ENCODE measurements at places on chromosomes 16 and 17. TPM values are rescaled to one million over a fixed set of nuclear protein-coding genes. Genes with fewer than 3 reads are reported as not detected.

GRCh38 chr17:53721101-53721500 lies 101.6 kb upstream of the KIF2B start:
- no peak for DNase-seq

DNA sequence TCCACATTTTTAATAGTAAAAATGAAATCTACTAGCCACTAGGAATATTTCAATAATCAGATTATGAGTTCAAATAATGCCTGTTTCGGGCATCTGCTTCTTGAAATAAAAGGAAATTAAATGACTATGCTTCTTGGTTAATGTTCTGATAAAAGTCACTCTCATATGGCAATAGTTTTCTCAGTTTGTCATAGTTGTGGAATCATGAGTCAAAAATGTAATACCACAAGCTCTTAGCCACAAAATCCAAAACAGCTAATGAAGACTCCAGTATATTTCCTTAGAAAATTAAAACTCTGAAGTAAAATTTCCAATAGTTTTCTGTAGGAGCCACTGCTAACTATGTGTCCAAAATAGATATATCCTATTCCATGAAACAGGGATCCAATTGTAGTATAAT lies 676.3 kb upstream of the CDH8 start:
- no peak for DNase-seq

DNA sequence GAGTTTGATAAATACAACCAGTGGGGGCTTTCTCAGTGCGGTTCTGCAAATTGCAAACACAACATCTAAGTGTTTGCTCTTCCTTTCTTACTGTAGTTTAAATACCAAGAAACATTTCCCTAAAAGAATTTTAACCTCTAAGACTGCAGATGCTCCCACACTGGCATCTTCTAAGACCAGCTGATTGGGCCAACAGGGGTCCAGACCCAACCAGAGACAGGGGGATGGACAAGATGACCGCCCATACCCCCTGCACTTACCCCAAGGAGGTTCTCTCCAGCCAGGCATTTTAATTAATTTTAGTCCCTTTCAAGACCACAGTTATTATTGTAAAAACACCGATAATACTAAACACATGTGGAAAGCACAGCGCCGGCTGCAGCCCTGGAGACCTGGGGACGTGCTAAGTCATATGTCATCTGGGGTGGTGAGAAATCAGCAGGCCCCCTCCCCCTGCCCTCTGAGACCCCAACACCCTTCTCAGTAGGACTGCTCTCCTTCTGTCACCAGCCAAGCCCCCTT lies 242.3 kb downstream of the SOX9 start:
- no peak for DNase-seq

DNA sequence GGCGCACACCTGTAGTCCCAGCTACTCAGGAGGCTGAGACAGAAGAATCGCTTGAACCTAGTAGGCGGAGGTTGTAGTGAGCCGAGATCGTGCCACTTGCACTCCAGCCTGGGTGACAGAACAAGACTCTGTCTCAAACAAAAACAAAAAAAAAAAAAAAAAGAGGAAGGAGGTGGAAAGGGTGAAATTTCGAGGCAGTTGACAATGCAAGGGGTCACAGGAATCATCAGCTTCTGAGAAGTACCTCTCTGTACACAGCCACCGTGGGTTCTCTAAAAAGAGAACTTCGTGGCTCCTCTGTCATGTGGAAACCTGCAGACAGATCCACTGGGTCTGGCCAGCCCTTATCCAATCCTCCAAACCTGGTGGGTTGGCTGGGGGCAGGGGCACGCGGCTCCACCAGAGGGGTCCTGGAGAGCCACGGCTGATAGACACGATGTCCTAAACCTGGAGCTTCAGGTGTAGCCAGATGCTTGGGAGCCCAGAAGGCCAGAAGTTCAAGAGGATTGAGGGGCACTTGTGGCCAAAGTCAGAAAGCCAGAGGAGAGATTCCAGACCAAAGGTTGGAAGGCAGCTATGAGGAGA lies 540 bp upstream of the CD300LF start:
- no peak for DNase-seq

DNA sequence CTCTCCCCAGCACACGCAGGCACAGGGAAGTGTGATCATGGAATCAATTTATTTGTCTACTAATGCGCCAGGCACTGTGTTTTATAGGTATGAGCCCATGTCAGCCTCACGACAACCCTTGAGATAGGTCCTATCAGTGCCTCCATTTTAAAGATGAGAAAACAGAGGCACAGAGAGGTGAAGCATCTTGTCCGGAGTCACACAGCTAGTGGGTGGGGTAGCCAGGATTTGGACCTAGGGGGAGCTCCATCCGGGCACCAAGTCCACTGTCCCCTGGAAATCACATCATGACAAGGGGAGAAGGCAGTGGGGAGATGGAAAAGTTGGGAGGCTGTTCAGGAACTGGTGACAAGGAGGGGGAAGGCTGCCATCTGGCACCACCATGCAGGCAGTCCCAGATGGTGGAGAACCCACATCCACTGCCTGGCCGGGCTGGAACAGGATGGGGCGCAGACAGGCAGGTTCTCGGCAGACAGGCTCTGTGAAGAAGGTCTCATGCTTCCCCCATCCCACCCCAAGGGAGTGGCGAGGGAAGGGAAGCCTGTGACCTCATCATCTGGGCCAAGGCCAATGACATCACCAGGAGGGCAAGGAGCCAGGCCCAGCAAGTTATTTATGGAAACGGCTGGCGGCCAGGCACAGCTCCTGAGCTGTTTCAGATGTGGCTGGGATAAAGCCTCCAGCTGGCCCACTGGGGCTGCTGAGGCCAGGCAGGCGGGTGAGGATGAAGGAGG lies 126.0 kb upstream of the SDK2 start:
- peak; percentile 93 for DNase-seq

DNA sequence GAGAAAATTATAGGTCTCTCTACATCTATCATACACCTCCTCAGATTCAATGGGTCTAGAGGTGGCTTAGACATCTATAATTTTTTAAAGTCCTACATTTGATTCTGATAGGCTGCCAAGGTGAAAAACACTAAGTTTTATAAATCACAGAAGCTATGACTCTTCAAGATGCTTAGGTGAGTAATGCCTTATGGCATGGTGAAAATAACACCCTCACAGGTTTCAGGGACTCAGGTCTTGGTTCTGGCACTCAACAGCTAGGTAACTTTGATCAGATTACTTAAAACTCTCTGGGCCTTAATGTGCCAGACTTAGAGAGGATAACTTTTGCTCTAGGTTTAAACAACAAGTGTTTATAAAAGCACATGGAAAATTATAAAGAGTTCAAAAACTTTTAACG lies 2.0 kb upstream of the COX10 start:
- DNase-seq: no peak

DNA sequence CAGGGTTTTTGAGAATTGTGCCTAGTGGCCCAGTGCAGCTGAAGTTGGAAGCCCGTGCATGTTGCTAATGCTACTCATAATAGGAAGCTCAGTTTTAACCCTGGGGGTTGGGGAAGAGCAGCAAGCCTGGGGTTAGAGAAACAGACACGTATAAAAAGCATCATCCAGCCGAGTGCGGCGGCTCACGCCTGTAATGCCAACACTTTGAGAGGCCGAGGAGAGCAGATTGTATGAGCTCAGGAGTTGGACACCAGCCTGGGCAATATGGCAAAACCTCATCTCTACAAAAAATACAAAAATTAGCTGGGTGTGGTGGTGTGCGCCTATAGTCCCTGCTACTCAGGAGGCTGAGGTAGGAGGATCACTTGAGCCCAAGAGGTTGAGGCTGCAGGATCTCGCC lies 2.3 kb upstream of the CLUH start:
- DNase-seq: no peak

DNA sequence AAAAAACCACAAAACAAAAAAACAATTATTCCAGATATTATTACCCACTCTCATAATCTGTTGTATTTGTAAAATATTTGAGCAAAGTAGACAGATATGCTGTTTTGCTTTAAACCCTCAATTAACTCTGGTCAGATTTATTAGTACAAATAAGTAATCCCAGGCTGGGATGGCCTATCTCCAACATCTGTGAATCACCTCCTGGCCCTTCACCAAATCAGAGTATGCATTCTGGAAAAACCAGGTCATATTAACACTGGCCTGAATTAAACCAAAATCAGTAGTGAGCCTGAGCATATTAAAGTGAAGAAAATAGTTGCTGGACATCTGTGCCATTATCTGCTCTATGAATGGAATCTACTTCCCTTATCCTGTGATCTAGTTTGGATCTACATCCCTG lies 41.0 kb downstream of the STAT3 start:
- DNase-seq: peak; percentile 87

DNA sequence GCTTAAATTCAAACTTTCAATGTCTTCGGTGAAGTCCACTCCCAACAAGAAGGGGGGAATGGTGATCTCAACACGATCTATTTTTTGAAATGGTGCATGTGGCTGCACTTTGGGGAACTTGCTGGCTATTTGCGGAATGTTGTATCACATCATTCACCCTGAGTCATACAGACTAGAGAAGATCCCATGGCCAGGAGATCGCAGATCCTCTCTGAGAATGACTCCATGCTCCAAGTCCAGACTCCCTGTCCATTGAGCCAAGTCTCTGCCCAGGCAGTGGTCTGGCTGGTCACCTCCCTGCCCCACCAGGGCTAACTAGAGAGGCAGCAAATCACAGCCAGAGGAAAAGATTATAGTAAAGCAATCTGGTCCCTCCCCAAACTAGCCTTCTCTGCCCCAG lies 120.6 kb downstream of the XYLT1 start:
- no peak for DNase-seq

GRCh38 chr17:80163336-80163735 lies 6.5 kb upstream of the CARD14 start:
- no peak for DNase-seq

CCT6B gene
- 4.5 TPM for total RNA-seq

VPS35 gene
- total RNA-seq: 289 TPM

- DNase-seq: no peak
These were observed 1.8 kb downstream of the MMP15 start for GRCh38 chr16:58027161-58027915.

DNA sequence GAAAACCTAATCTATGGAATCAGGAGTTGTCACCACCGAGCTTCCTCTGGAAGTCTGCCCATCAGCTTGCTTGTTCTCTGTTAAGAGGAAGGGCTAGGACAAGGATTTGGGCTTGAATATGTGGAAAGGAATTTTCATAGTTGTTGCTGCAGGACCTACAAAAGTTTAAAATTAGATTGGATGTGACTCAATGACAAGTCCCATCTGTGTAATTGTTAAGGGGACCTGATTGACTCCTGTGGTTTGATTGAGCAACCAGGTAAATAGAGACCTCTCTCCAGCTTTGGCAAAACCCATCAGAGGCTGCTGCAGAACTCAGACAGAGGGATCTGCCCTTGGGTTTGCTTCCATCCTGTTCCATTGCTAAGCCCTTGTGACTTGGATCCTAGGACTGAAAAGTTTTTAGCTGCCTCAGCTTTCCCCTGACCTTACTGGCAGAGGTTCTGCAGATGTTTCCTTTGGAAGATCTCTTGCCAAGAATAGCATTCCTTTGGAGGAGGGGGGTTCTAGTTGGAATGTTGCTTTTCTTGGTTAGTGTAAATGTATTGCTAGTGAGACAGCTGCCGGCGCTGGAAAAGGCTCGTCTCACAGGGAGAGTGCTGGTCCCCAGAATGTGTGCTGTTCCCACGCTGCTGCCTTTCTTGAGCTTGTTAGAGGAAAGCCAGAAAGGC lies 50.0 kb downstream of the SF3B3 start:
- peak; percentile 81 for DNase-seq

CCL7 gene
- total RNA-seq: not detected

- no peak for DNase-seq
These were observed 48.9 kb downstream of the TEX2 start for GRCh38 chr17:64213995-64214811.

DNA sequence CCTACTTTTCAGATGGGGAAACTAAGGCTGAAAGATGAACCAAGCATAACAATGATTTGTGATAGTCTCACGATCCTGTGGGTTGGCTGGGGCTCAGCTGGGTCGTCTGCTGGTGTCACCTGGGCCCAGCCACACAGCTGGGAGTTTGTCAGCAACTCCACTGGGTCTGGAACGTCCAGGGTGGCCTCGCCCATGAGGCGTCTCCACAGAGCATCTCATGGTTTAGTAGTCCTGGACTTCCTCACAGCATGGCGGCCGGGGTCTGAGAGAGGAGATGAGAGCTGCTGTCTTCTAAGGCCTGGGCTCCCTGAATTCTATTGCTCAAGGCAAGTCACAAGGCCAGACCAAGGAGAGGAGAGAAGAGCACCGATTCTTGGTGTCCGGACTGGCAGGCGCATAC lies 24.1 kb upstream of the WFDC1 start:
- DNase-seq: no peak

DNA sequence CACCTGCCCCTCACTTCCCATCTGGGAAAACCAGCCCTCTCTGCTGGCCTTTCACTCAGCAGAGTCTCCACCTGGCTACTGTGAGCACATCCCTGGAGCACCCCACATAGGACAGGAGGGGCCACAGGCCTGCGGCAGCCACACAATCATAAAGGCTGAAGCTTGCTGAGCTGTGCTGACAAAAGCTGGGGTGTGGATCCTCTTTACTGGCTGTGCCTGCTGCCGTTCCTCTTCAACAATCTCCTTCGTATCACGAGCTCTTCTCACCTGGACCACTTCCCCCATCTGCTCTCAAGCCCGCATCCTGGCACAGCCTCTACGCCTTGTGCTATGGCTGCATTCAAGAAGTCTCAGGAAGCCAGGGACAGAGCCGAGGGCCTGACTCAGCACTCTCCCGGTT lies 86.1 kb downstream of the ZNF778 start:
- no peak for DNase-seq

- no peak for DNase-seq
These were observed 58.2 kb upstream of the HS3ST4 start for GRCh38 chr16:25633549-25633948.

PRSS22 gene
- not detected for total RNA-seq

TAC4 gene
- not detected for total RNA-seq

SCNN1B gene
- not detected for total RNA-seq

DNA sequence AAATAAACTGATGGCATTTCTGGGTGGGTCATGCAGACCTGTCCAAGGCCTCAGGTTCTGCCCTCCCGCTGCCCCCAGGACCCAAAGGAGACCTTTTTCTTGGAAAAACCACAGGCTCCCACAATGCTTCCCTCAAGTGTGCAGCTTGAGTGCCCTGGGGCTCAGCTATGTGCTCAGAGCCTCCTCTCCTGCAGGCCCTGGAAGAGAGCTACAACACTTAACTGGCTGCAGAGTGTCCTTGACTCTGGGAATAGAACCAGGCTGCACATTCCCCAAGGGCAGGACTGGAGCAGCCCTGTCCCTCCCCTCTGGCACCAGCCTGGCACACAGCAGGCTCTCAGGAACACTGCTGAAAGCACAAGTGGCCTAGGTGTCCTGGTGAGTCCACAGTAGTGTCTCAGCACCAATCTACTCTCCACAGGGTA lies 4.8 kb upstream of the SREBF1 start:
- DNase-seq: no peak

GLIS2 gene
- 3.2 TPM for total RNA-seq

DNA sequence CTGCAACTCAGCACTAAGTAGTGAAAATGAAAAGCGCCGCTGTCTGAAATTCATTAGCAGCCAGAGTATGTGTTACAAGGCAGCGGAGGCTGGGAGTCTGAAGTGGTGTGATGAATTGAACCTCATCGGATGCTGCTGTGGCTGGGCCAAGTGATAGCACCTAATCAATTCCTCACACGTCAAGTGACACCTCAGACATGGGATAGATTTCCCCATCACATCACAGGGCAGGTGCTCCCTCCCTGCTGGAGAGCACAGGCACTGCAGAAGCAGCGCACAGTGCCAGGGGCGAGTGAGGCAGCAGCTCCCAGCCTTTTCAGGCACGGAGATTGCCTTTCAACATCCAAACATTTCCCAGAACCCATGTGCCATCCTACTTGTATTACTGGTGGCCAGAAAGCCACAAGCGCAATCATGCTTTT lies 32.2 kb downstream of the DRC3 start:
- DNase-seq: no peak

EIF1 gene
- total RNA-seq: 58.0 TPM

GRCh38 chr16:30918614-30919013 lies 4.8 kb upstream of the FBXL19 start:
- DNase-seq: no peak

MAP2K3 gene
- total RNA-seq: 12.1 TPM

AOC2 gene
- 0.10 TPM for total RNA-seq

Data from A172 (cell line).